ENCODE measurements at places on chromosomes 2 and 18.
A peak's percentile ranks its signal among the peaks of the same experiment; 100 is the strongest.

DNA sequence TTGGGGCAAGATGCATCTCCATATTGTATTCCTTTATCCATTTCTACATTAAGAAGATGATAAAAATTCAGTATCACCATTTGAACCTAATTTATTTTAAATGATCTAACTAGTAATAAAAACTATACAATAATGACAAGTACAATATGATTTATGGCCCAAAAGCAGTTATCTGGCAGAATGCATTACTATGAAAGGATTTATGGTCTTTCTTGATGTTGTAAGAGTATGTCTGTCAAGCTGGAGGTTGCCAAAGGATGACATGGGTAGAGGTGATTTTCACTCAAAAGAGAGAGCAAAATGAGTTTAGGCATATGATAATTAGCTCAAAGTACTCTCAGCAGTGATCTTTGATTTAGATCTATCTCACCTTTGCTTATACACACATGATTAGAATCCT lies 54.2 kb upstream of the MAP2 start:
- DNase-seq, result no peak

- no peak for DNase-seq
Observed at GRCh38 chr2:201798252-201798913, 8.0 kb upstream of the CDK15 start.

DNA sequence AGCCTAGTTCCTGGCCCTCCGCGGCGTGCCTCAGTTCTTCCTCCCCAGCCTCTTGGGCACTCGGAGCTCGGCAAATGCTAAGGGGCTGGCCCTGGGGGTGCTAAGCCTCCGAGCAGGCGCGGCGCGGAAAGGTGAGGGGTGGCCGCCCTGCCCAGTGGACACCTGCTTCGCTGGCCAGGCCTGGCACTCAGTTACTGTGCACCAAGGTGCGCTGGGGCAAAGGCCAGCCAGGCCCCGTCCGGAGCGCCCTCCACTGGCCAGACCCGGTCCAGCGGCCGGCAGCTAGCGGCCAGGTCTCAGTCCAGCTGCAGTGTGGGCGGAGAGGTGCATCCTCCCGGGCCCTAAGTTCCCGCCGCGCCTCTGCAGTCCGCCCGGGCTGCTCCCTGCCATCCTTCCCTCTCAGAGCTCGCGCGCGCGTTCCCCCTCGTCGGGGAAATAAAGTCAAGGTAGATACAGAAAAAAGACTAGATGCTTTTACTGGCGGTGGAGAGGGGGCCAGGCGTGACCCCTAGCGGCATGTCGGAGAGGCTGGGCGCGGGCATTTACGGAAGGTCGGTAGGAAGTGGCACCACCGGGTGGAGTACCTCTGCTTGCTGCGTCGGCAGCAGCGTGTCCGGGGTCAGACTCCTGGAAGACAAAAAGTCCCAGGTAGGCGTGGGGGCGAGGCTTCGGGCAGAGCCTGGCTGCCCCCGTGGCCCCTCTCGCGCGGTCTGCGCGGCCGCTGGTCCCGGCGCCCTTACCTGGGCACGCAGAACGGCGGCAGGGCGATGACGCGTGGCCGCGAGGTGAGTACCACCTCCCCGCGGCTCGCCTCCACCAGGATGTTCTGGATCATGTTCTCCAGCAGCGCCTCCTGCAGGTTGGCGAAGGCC lies 9.4 kb upstream of the CRYBA2 start:
- peak; percentile 69 for DNase-seq

- DNase-seq, result no peak
Observed at GRCh38 chr2:219851801-219852481, 224.5 kb downstream of the SLC4A3 start.

DNA sequence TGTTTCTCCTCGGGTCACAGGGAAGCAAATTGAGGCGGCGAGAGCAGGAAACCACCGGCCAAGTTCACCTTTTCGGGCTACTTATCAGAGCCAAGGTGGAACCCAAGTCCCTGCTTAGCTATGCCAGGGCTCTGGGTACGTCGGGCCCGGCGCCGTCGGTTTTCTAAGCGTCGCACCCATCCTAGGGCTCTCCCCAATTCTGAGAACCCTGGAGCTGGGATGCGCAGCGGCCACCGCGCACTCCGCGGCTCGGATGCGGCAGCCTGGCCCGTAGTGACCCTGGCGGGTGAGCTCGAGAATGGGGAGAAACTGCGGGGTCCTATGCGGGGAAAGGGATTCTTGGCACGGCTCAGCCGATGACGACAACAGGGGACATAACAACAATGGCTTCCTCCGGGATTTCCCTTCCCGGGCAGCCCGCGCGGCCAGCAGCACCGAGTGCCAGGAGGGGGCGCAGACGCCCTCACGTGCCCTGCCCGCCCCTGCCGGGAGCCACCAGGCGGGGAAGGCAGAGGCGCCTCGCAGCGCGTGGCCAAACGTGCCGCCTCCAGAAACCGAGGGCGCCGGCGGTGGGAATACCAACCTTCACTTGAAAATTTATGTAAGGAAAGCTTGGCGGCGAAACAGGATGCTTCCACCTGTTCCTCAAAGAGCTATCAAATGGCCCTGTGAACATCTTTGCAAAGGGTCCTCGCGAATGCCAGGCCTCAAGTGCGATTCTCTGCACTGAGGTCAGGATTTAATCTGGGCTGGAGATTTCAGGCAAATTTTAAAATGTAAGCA lies 2.1 kb upstream of the SLC30A3 start:
- DNase-seq, result peak; percentile 73

GRCh38 chr2:96493072-96493471 lies 12.1 kb downstream of the NEURL3 start:
- DNase-seq, result no peak

GRCh38 chr18:48924630-48925490 lies 25.9 kb downstream of the SMAD7 start:
- peak; percentile 58 for DNase-seq

DNA sequence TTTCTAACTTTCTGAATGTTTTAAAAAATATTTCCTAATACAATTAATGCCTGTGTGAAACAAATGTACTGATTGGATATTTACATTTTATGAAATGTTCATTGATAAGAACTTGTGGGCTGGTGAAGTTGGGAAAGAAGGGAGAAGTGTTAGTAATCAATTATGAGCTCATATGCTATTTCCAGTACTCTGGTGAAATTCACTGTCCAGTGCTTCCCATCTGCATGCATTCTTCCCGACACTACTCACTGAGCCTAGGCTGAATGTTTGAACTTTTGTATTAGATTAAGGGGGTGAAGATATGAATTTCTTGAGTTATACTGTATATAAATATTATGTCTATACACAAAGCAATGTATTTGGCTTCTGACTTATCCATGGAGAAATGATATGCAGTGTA lies 36.0 kb downstream of the SKA1 start:
- DNase-seq, result no peak

GRCh38 chr2:18777250-18777812 lies 188.0 kb upstream of the NT5C1B start:
- DNase-seq, result no peak

DNA sequence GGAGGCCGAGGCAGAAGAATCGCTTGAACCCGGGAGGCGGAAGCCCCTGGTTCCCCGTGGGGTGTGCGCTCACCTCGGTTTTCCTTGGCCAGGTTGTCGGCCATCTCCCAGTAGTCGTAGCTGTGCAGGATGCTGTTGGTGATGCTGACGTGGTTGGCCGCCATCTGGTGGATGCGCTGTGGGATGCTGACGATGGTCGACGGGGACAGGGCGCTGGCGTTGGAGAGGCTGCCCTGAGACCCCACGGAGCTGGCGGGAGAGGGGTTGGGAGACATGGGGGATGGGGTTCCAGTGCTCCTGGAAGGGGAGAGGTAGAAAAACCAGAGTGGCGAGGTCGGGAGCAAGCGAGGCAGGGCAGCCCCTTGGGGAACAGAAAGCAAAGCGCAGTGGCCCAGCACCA lies 64.4 kb upstream of the REV1 start:
- no peak for DNase-seq

DNA sequence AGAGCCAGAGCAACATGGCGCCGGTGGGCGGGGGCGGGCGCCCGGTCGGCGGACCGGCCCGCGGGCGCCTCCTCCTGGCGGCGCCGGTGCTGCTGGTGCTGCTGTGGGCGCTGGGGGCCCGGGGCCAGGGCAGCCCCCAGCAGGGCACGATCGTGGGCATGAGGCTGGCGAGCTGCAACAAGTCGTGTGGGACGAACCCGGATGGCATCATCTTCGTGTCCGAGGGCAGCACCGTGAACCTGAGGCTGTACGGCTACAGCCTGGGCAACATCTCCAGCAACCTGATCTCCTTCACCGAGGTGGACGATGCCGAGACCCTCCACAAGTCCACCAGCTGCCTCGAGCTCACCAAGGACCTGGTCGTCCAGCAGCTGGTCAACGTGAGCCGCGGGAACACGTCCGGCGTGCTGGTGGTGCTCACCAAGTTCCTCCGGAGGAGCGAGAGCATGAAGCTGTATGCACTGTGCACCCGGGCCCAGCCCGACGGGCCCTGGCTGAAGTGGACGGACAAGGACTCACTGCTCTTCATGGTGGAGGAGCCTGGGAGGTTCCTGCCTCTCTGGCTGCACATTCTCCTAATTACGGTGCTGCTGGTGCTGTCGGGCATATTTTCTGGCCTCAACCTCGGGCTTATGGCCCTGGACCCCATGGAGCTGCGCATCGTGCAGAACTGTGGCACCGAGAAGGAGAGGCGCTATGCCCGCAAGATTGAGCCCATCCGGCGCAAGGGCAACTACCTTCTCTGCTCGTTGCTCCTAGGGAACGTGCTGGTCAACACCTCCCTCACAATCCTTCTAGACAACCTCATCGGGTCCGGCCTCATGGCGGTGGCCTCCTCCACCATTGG lies 507 bp downstream of the CNNM4 start:
- DNase-seq, result peak; percentile 37

DNA sequence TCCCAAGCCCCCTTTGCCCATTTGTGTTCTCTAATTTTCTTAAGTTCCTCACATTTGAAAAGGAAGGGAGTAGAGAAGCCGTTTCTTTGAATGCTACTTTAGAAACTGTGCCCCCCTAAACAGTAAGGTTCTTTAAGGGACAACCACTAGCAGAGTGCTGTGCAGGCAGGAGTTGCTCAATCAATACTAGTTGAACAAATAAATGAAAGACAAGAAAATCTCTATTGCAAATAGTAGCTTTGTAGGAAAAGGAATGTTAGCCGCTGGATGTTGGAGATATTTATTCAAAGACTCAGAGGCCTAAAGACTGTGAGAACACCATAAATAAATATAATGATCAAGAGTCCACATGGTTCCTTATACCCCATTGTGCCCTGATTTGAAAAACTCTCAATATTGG lies 119.8 kb upstream of the SMAD7 start:
- DNase-seq, result no peak

- DNase-seq, result peak; percentile 15
Observed at GRCh38 chr18:11163665-11164064, 14.3 kb upstream of the PIEZO2 start.

DNA sequence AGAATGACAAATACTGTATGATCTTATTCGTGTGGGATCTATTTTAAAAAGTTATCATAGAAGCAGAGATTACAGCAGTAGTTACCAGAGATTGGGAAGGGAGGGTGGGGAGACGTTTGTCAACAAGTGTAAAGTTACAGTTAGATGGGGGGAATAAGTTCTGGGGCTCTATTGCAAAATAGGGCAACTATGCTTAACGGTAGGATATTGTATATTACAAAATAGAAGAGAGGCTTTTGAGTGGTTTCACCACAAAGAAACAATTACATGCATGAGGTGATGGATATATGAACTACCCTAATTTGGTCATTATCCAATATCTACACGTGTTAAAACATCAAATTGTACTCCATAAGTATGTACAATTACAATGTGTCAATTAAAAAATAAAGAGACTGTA lies 123.4 kb upstream of the NOSTRIN start:
- DNase-seq, result no peak

- no peak for DNase-seq
Observed at GRCh38 chr2:238459081-238459629, 32.4 kb downstream of the ASB1 start.

- DNase-seq, result no peak
Observed at GRCh38 chr2:71511776-71512175, 58.4 kb downstream of the DYSF start.

DNA sequence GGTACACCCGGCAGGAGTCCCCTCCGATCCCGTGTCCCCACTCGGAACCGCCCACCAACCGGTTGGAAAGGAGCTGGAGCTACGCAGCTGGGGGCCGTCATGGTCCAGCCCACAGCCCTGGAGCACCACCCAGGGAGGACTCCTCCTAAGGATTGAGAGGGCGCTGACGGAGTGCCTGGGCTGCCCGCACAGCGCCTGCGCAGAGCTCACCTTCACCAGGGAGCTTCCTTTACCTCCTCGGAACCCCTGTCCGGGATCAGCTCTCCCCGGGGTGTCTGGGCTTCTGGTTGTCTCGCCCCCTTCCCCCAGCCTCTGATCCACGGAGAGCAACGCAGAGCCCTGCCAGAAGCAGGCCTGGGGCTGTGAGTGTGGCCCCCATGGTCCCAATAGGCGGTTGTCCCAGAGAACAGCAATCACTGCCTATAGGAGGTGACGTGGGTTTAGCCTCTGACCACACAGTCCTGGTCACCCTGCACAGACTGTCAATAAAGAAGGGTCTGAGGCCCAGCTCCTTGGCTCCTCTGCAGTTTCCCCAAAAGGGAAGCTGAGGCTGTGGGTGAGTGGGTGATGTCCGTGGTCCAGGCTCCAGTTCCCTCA lies 14.6 kb downstream of the ALPG start:
- no peak for DNase-seq

All from stimulated activated naive CD8-positive, alpha-beta T cell treated with anti-CD3 and anti-CD28 coated beads, Interleukin-15, Interleukin-2, amounts not matched to agents 100 U/mL and 50 U/mL, for 24 hours (primary cell).